ENCODE measurements at places on chromosomes 7 and 10. TPM values are rescaled to one million over a fixed set of nuclear protein-coding genes. Genes with fewer than 3 reads are reported as not detected.

DNA sequence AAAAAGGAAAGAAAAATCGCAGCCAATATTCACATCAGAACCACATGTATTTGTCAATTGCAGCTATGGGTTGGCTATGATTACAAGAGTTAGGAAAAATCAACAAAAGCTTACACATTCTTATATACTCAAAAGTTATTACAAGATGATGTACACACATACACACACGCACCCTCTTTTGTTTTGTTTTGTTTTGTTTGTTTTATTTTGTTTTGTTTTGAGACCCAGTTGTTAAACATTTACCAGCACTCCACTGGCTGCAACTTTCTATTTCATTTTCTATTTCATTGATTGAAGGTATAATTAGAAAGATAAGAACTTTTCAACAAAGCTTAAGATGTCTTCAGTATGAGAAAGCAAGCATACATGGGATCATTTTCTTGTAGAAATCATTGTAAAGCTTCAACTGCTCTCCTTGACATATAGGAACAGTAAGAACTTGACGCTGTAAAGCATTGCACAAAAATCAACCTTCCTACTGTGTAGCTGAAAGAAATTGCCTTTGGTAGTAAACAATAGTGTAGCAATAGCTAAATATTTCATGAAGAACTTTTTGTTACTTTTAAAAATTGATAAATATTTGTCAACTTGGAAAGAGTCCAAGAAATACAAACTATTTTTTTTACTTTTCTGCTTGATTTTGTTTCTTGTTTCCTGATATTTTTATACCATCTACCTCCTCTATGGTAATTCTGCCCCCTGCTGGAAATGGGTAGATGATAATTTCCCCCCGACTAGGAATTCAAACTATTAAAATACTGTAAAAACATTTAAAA is 205.9 kb downstream of the MBL2 start:
- H3K4me1 ChIP-seq = no peaks in the 10 kb centered on the region
- DNase-seq = no peak
- no peak overlapping the region for H3K4me3 ChIP-seq
- no peak overlapping the region for H3K27ac ChIP-seq

Gene BTBD16
- not detected for total RNA-seq

GRCh38 chr7:2040201-2040892 is 192.4 kb downstream of the MAD1L1 start:
- H3K27ac ChIP-seq = no peak overlapping the region
- H3K36me3 ChIP-seq = peaks cover 3% of the 10 kb centered on the region
- H3K27me3 ChIP-seq = no peaks in the 10 kb centered on the region
- H3K4me1 ChIP-seq = peaks cover 24% of the 10 kb centered on the region
- no peak overlapping the region for H3K4me3 ChIP-seq
- no peak for DNase-seq

GRCh38 chr10:24156686-24157085 is 52.3 kb upstream of the KIAA1217 start:
- H3K4me3 ChIP-seq = no peak overlapping the region
- H3K27me3 ChIP-seq = no peaks in the 10 kb centered on the region
- no peak for DNase-seq
- H3K4me1 ChIP-seq = peaks cover 32% of the 10 kb centered on the region
- no peaks in the 10 kb centered on the region for H3K36me3 ChIP-seq
- no peak overlapping the region for H3K27ac ChIP-seq

Gene WNT2
- not detected for total RNA-seq

DNA sequence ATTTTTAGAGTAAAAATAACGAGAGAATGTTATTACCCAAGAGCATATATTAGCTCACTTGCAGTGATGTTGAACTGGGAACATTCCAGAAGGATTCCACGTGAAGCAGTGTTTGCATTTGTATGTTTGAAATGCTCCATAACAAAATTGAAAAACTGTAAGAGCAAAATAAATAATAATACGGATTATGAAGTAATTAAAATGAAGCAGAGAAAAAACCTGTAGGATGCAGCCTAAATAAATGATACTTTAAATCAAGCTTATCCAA is 203.3 kb downstream of the BAMBI start:
- H3K4me3 ChIP-seq = no peak overlapping the region
- H3K27me3 ChIP-seq = no peaks in the 10 kb centered on the region
- peaks cover 22% of the 10 kb centered on the region for H3K4me1 ChIP-seq
- no peaks in the 10 kb centered on the region for H3K36me3 ChIP-seq

DNA sequence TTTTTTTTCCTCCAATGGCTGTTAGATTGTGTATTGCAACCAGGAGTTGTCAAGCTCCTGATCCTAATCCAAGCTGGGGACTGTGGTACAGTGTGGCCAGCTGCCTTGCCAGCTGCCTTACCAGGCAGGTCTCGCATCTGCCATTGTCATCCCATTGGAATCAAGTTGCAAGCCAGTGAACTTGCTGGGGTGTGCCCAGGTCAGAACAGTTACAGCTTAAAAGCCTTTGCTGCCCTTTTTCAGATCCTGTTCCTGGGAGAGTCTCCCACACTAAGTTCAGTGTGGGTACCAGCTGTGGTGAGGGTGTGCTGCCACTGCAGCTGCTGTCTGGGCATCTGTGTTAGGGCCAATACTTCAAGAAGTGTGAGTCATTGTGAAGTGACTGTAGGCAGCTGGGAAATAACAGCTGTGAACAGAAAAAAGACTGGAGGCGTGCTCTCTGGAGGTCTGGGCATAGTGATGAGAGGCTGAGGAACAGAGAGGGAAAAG is 72.8 kb downstream of the CCNY start:
- no peak overlapping the region for H3K4me3 ChIP-seq
- no peak overlapping the region for H3K27ac ChIP-seq
- no peaks in the 10 kb centered on the region for H3K27me3 ChIP-seq
- no peak for DNase-seq

GRCh38 chr7:22255834-22256233 is 101.1 kb downstream of the RAPGEF5 start:
- no peaks in the 10 kb centered on the region for H3K36me3 ChIP-seq
- peaks cover 23% of the 10 kb centered on the region for H3K4me1 ChIP-seq
- H3K27me3 ChIP-seq = no peaks in the 10 kb centered on the region
- DNase-seq = no peak
- no peak overlapping the region for H3K4me3 ChIP-seq
- no peak overlapping the region for H3K27ac ChIP-seq

DNA sequence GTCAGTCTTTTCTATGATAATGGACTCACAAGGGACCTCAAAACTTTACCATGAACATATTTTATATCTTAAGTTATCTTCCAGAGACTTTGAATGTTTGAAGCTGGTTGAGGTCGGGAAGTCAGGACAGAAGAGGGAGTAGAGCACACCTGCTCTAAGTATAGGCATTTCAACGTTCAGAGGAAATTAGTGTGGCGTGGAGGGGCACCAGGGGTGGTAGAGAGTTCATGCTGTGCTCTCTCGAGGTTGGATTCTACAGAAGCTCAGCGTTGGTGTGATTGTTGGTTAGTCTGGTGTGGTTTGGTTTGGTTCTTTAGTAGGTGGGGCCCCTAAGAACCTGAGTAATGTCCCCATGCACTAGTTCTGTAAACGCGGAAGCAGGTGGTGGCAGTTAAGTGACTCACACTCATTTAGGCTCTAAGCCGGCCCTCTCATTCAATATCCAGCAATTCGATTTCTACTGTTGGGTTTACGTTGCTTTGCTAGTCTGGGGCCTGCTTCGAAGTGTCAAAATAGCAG is 19.8 kb downstream of the CNTNAP2 start:
- H3K4me1 ChIP-seq = no peaks in the 10 kb centered on the region
- no peak overlapping the region for H3K4me3 ChIP-seq
- H3K36me3 ChIP-seq = no peaks in the 10 kb centered on the region
- no peak for DNase-seq

- H3K4me1 ChIP-seq = no peaks in the 10 kb centered on the region
- H3K36me3 ChIP-seq = no peaks in the 10 kb centered on the region
- no peak overlapping the region for H3K4me3 ChIP-seq
These were observed 268.3 kb upstream of the FERD3L start for GRCh38 chr7:19413443-19413965.

- no peak overlapping the region for H3K27ac ChIP-seq
- peaks cover 11% of the 10 kb centered on the region for H3K4me1 ChIP-seq
- peak overlapping the region; percentile 50 for H3K4me3 ChIP-seq
These were observed 85.8 kb upstream of the EGFR start for GRCh38 chr7:54932818-54933543.

Gene RBAK
- total RNA-seq = 10.3 TPM

DNA sequence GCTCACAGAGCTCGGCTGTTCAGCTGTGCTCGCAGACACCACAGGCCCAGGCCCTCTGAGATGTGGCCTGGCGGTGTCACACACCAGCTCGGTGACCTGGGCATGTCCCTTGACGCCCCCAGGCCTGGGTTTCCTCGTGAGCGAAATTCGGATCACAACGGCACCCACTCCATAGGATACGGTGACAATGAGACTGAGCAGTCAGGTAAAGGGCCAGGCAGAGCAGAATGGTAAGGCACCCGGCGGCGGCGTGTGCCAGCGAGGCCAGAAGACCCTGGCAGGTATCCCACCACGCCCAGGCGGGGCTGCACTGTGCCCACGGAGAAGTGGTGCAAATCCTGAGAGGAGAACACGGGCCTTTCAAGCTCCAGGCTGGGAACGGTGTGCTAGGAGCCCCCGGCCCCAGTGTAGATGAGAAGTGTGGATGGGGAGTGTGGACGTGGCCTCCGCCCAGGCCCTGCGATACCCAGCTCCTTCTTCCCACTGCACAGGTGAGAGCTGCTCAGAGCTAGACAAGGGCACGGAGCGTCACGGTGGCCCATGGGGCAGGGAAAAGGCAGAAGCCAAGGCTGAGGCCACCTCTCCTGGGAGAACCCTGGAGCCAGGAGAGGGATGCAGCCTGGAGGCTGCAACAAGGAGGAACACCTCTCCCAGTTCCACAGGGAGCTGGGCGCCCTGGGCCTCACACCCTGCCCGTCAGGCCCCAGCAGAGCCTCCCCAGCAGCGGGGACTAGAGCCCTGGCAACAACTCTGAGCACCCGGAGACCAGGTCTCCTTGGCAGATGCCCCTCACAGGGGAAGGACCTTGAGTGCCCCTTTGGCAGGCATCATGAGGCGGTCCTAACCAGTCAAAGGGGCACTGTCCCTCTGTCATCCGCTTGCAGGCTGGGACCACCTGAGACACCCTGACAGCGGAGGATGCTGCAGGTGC is 219.1 kb downstream of the MAD1L1 start:
- no peaks in the 10 kb centered on the region for H3K27me3 ChIP-seq
- H3K4me1 ChIP-seq = peaks cover 30% of the 10 kb centered on the region
- peak; percentile 12 for DNase-seq
- no peak overlapping the region for H3K27ac ChIP-seq

- no peaks in the 10 kb centered on the region for H3K27me3 ChIP-seq
- no peak for DNase-seq
- H3K4me1 ChIP-seq = peaks cover 25% of the 10 kb centered on the region
- no peak overlapping the region for H3K27ac ChIP-seq
- no peaks in the 10 kb centered on the region for H3K36me3 ChIP-seq
These were observed 16.0 kb downstream of the CHST15 start for GRCh38 chr10:124077208-124077993.

Measured in heart right ventricle (tissue), 16 donors.